ENCODE measurements at places on chromosomes 2 and 18.

DNA sequence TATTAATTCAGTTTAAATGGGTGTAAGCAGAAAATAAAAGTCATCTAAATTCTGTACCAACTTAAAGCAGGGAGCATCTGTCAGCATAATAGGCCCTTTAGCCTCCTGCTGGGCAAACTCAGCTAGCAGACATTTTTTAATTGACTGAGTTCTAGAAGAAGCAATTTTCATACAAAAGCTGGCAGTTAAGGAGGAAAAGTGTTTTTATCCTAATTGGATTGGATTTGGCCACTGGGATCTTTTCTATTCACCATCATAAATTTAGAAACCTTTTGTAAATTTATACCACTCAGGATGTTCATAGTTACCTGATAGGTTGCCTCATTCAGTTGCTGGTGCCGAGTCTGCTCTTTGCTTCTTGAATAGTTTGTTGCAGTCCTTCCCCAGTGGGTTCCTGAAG lies 262.7 kb upstream of the FSIP2 start:
- DNase-seq = no peak

- DNase-seq = no peak
Observed at GRCh38 chr2:10467401-10467800, 19.3 kb upstream of the ODC1 start.

DNA sequence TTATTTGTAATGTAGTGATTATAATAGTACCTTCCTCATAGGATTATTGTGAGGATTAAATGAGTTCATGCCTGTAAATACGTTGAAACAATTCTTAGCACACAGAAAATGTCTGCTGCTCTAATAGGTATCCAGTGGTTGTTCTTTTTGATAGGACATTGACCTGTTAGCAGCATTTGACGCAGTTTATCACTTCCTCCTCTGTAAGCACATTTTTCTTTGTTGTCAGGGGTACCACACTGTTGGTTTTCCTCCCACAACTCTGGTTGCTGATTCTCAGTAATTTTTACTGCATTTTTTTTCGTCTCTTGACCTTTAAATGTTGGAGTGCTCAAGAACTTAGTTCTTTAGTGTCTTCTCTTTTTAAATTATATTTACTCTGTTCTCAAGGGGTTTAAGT lies 15.4 kb downstream of the PPM1B start:
- no peak for DNase-seq

DNA sequence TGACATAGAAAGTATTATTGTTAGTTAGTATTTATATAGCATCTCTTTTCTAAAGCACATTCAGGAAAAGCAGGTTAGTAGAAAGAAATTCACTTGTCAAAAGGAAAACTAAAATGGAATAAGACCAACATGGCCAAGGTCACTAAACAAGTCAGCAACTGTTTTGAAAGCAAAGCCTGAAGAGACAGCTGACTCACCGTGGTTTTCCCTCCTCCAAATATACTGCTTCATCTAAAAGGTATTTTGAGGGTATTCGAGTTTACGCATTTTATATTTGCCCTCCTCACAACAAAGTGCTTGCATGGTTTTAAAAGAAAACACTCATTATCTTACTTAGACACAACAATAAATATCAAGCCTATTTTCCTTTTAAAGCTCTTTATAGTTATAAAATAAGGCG lies 24.0 kb downstream of the ZNF385B start:
- no peak for DNase-seq

- peak; percentile 60 for DNase-seq
Observed at GRCh38 chr2:218221000-218221399, 4.0 kb downstream of the ARPC2 start.

GRCh38 chr2:233399306-233400225 lies 45.3 kb downstream of the DGKD start:
- DNase-seq = no peak

GRCh38 chr2:208542465-208543041 lies 136.0 kb downstream of the PTH2R start:
- no peak for DNase-seq

GRCh38 chr18:5995626-5996025 lies 100.3 kb upstream of the TMEM200C start:
- no peak for DNase-seq

DNA sequence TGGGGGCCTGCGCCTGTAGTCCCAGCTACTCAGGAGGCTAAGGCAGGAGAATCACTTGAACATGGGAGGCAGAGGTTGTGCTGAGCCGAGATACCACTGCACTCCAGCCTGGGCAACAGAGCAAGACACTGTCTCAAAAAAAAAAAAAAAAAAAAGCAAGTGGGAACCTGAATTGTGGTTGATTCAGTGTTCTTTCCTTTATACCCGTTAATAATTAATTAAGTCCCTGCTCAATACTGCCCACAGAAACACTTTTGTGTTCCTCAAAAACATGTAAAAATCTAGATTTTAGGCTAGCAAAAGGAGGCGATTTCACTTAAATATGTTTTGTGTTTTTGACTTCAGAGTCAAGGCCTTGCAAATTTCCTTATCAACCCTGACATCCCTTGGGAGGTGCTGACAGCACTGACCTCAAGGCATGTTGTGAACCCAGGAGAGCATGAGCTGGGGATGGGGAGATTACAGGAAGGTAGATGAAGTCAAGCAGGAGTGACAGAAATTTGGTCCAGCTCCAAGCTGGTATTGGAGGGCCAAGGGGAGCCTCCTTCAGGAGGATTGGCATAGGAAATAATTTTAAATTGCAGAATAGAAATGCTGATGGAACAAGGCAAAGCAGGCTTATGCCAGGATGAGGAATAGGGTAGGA lies 89.0 kb upstream of the PNPT1 start:
- DNase-seq = no peak

DNA sequence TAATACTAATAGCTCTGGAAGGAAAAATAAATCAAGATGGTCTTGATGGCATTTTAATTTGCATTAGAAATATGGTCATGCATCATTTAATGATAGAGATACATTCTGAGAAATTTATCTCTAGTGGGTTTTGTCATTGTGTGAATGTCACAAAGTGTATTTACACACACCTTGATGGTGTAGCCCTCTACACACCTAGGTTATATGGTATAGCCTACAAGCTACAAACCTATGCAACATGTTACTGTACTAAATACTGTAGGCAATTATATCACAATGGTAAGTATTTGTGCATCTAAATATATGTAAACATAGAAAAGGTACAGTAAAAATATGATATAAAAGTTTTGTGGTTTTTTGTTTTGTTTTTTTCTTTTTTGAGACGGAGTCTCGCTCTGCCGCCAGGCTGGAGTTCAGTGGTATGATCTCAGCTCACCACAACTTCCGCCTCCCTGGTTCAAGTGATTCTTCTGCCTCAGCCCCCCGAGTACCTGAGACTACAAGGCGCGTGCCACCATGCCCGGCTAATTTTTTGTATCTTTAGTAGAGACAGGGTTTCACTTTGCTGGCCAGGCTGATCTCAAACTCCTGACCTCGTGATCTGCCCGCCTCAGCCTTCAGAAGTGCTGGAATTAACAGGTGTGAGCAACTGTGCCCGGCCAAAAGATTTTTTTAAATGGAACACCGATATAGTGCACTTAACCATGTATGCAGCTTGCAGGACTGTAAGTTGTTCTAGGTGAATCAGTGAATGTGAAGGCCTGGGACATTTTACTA lies 83.7 kb upstream of the UBXN4 start:
- peak; percentile 16 for DNase-seq

- no peak for DNase-seq
Observed at GRCh38 chr2:45763797-45764196, 112.3 kb downstream of the PRKCE start.

DNA sequence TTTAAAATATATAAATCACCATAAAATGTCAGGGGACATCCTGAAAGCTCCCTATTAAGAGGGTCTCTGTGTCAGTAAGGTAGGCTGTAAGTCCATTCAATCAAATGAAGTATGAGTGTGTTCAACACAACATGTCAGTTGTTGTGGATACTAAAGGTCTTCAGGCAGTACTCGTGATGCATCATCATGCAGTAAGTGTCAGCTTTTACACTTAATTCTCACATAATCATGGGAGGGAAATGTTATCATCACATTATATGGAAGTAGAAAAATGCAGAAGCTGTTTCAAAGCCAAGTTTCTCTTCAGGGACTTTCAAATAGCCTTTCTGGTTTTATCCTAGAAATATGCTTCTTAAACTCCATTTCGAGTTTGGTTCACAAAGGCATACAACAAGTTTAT lies 477.1 kb upstream of the ID2 start:
- DNase-seq = no peak

GRCh38 chr2:145799595-145800108 lies 1279.7 kb upstream of the ZEB2 start:
- DNase-seq = no peak

DNA sequence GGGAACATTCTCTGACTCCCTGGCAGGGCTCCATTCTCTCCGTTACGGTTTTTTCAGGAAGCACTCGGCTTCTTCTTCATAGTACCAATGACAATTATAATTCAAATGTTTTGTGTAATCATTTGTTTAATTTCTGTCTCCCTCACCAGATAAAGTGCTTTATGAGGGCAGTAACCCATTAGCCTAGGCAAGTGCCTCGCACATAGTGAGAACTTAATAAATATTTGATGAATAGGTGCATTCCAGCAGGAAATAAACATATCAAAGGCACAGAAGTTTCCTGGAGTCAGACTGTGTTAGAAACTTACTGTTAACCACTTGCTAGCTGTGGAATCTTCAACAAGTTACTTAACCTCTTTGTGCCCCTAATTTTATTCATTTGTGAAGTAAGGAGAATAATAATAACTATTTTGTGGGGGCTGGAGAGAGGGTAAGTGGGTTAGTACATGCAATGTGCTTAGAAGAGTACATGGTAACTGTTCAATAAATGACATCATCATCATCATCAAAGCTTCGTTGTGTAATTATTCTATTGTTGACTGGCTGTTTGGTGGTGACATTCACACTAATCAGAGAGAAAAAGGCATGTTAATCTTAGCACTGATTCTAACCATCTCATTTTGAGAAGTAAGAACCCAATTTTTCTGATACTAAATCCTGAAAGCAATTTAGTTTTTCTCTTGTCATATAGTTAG lies 352.3 kb downstream of the INSIG2 start:
- DNase-seq = no peak

GRCh38 chr18:33928231-33928630 lies 296.5 kb downstream of the NOL4 start:
- DNase-seq = no peak

- no peak for DNase-seq
Observed at GRCh38 chr2:54619660-54620231, 103.7 kb upstream of the EML6 start.

DNA sequence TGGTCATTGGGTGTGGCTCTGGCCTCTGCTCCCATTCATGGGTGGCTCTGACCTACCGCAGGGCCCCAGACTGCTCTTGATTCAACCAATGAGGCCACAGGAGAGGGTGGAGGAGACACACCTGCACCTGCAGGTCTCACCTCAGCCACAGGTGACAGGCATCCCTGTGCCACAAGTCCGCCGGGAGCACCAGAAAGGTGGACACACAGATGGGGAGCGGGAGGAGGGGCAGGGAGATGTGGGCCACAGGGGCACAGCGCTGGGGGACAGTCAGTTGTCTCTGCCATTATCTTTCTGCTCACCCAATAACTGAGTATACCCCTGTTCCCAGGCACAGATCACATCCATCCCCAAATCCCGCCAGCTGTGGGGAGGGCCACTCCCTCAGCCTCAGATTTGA lies 189.1 kb upstream of the SALL3 start:
- DNase-seq = no peak

DNA sequence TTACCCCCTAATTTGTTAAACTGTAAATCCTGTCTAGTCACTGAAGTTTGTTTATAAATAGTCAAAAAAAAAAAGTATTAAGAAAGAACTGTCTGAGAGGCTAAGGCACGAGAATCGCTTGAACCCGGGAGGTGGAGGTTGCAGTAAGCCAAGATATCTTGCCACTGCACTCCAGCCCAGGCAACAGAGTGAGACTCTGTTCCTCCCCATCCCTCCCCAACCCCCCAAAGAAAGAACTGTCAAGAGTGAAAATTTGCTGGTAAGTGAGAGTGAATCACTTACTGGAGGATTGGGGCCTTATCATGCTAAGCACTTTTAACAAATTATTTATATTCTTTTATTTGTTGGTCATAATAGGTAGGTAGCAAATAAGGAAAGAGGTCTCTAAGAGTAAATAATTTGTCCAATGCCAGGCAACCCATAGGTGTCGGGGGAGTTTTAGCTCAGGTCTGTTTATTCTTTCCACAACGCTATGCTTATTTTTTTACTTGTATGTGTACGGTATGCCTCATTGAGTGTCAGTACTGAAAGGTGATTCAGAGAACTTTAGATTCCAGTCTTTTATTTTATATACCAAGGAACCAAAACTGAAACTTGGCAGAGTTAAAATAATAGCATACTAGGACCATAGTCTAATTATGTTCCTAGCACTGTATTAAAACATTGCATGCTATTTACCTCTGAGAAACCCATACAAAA lies 2.5 kb downstream of the TAF4B start:
- DNase-seq = no peak

DNA sequence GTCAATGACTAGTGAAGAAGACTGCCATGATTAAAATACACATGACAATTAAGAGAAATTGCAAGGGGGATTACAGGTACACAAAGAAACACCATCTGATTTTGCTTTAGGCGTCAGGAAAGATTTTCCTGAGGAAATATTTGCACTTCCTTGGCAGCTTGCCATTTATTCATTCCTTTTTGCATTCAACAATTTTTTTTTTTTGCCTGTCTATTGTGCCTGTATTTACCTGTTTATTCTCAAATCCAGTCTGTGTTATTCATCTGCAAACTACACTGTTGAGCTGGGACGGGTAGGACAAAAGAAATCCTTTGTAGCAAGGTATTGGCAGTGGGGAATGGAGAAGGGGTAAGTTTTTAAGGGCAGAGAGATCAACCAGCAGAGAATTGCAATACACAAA lies 31.8 kb downstream of the SMAD2 start:
- DNase-seq = no peak
